NCI-H2107 (cell line): ENCODE measurements at places on chromosomes 13 and 19.

DNA sequence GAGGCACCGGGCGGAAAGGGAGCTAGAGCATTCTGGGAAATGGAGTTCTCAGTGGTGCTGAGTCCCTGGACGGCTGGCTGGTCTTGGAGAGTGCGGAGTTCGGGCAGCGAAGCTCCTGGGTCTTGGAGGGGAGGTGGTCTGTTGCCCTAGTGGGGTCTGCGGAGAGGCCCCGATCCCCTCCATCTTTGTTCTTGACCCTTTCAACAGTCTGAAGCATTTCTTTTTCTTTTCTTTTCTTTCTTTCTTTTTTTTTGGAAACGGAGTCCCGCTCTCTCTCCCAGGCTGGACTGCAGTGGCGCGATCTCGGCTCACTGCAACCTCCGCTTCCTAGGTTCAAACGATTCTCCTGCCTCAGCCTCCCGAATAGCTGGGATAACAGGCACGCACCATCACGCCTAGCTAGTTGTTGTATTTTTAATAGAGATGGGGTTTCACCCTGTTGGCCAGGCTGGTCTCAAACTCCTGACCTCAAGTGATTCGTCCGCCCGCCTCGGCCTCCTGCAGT lies 440 bp upstream of the SYMPK start:
- no peak for DNase-seq

DNA sequence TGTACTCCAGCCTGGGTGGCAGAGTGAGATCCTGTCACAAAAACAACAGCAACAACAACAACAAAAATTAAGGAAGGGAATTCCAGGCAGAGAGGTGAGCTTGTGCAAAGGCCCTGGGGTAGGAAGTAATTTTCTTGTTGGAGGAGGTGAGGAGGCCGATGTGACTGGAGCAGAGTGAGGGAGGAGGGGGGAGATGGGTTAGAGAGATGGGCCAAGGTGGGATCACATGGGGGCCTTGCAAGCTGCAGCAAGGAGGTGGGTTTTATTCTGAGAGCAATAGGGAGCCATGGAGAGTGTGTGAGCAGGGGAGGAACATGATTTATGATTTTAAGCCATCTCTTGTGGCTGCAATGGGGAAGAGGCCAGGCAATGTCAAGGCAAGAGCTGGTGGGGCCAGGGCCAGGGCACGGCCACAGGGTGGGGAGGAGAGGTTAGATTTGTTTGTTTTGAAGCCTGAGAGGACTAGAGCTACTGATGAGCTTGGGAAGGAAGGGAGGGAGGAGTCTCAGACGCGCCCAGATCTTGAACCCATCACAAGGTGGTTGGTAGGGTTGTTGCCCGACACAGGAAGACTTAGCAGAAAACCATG lies 12.5 kb upstream of the COMP start:
- no peak for DNase-seq

GRCh38 chr19:611481-611868 lies 21.8 kb downstream of the HCN2 start:
- peak; percentile 39 for DNase-seq

- no peak for DNase-seq
Observed at GRCh38 chr13:33101835-33102234, 85.6 kb downstream of the KL start.

GRCh38 chr13:50080203-50080910 lies 65.1 kb downstream of the KCNRG start:
- no peak for DNase-seq
